ENCODE measurements at places on chromosomes 2 and 18.
A peak's percentile ranks its signal among the peaks of the same experiment; 100 is the strongest.

- DNase-seq, result no peak
Measured at GRCh38 chr2:174546519-174547506, 50.8 kb downstream of the WIPF1 start.

GRCh38 chr18:35852786-35853185 lies 119.7 kb upstream of the RMP24 start:
- no peak for DNase-seq

- no peak for DNase-seq
Measured at GRCh38 chr2:138504092-138504491, 2.5 kb downstream of the SPOPL start.

DNA sequence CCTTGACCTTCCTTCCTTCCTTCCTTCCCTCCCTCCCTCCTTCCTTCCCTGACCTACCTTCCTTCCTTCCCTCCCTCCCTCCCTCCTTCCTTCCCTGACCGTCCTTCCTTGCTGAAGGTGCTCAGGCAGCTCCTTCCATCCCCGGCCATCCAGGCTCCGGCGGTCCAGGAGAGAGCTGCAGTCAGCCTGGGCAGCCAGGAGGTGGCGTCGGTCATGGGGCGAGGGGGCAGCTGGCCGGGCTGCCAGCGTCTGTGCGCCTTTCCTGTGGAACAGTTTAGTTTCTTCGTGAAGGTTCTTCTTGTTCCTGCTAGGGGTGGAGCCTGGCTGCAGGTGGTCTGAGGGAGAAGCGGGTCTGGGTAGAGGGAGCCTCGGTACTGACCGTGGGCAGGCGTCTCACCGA lies 15.7 kb downstream of the GPR35 start:
- peak; percentile 58 for DNase-seq

DNA sequence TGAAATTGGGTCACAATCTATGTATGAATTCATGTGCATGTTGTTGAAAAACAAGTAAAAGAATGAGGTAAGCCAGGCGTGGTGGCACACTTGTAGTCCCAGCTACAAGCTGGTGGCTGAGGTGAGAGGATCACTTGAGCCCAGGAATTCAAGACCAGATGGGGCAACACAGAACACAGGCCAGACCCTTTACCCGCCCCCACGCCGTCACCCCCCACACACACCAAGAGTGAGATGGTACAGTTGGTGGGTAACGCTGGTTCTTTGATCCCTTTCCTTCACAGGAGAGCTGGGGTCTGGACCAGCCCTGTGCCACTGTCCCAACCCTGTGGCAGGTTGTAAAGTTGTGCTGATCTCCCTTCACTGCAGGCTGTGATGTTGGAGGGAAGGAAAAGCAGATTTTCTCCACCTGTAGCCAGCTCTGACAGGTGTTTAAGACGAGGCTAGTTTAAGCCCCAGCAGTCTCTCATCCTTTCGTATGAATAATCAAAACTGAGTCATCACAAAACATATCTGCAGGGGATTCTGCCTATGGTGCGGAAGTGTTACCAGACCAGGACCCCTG lies 13.6 kb downstream of the B3GNT2 start:
- DNase-seq, result no peak

GRCh38 chr2:181787310-181788048 lies 104.1 kb upstream of the ITPRID2 start:
- no peak for DNase-seq

All from astrocyte of the hippocampus (primary cell).